Caco-2 (cell line): ENCODE measurements at places on chromosomes 3 and 15.

DNA sequence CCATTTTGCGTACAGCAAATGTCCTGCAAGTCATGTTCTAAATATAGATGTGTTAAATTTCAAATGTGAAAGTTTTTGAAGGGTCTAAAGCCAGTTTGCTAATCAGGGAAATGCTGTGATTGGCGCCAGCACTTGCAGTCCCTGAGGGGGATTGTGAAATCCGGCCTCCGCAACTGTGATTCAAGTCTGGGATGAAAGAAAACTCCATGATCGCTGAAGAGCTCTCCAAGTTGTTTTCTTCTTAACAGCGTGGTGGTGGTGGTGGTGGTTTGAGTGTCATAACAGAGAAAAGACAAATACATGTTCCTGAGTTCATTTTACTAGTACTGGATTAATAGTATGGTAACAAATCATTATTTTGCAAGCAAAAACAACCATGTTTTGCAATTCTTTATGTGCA lies 51.8 kb downstream of the MITF start:
- DNase-seq: no peak

DNA sequence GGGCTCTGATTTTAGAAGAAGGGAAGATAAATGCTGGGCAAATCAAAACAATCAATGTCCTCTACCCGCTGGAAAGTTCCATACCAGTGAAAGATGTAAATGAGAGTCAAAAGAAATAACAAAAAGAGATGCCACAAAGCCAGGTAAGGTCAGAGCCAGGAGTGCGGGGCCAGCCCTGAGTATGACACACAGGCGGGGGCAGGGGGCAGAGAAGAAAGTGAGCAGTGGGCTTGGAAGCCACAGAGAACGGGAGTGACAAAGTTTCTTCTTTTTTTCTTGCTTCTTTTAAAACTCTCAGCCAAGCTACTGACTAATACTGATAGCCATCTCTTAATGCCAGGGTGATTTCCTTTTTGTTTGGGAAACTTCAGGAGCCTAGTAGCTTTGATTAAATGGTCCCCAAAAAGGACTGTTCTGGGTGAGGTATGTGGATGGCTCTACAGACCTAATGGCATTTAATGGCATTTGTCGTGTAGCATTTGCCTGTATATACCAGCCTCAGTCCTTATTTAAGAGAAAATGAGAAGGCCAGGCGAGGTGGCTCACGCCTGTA lies 23.1 kb upstream of the TSEN2 start:
- no peak for DNase-seq

- DNase-seq: no peak
Measured at GRCh38 chr3:23685541-23686258, 120.1 kb upstream of the UBE2E1 start.

GRCh38 chr3:174242311-174243041 lies 616.7 kb upstream of the NAALADL2 start:
- no peak for DNase-seq

- no peak for DNase-seq
Measured at GRCh38 chr15:73682600-73683090, 1.5 kb upstream of the CD276 start.

GRCh38 chr3:63069806-63070475 lies 194.7 kb upstream of the CADPS start:
- DNase-seq: no peak

DNA sequence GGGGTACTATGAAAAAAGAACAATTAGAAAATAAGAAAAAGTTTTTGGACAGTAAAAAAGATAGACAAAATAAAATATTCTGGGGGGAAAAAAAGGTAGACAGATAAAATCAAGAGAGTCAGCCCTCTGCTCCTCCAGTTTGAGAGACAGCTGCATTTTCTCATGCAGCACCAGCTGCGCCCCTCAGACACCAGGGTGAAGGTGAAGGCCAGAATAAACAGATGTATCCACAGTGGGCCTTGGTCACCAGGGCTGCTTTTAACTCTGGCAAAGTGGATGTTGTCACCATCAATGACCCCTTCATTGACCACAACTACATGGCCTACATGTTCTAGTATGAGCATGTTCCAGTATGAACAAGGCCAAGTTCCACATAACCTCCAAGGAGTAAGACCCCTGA lies 13.9 kb upstream of the RNF7 start:
- DNase-seq: no peak

GRCh38 chr3:51962854-51963530 lies 4.3 kb downstream of the PCBP4 start:
- no peak for DNase-seq

- DNase-seq: no peak
Measured at GRCh38 chr3:25437953-25438352, 9.9 kb downstream of the RARB start.

DNA sequence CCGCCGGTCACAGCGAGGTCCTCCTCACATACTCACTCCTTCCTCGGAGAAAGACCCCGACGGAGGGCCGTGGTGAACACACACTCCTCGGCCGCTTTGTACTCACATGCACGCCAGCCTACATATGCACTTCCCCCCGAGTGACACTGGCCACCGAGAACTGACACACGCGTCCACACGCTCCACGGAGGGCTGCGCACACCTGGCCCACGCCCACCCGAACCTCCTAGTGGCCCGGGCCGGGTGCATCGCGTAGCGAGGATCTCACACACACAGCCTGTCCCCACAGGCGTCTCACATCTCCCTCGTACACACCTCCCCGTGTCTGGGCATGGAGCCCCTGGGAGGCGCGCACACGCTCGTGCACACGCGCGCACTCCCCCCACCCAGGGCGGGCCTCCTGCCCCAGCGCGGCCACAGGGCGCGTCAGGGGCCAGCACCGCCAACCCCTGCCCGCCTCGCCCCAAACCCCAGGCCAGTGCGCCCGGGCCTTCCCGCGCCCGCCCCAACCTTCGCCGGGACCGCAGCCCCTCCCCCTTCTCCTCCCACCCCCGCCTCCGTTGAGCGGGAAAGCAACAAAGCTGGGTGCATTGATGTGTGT lies 411 bp upstream of the C3orf70 start:
- DNase-seq: no peak

GRCh38 chr3:187572441-187572840 lies 97.8 kb downstream of the SST start:
- no peak for DNase-seq

GRCh38 chr3:32602206-32602605 lies 31.5 kb upstream of the DYNC1LI1 start:
- no peak for DNase-seq

- no peak for DNase-seq
Measured at GRCh38 chr3:161946443-161946960, 449.9 kb downstream of the OTOL1 start.

DNA sequence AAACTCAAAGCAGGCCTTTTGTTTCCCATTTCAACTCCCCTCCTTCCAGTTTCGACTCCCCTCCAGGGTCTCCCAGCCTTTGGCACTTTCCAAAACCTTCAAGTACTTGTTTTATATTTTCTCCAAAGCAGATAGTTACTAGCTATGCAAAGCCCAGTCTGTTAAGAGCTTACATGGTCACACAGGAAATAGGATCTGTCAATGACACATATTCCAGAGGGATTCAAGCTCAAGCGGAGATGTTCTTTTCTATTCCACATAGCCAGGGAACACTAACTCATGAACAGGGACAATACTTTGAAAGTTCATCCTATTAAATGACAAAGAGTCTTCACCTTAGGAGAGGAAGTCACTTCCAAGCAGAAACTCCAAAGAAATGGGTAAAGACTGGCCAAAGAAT lies 18.6 kb downstream of the SUCLG2 start:
- no peak for DNase-seq

GRCh38 chr15:33710748-33711147 lies 257.5 kb upstream of the CHRM5 start:
- no peak for DNase-seq

DNA sequence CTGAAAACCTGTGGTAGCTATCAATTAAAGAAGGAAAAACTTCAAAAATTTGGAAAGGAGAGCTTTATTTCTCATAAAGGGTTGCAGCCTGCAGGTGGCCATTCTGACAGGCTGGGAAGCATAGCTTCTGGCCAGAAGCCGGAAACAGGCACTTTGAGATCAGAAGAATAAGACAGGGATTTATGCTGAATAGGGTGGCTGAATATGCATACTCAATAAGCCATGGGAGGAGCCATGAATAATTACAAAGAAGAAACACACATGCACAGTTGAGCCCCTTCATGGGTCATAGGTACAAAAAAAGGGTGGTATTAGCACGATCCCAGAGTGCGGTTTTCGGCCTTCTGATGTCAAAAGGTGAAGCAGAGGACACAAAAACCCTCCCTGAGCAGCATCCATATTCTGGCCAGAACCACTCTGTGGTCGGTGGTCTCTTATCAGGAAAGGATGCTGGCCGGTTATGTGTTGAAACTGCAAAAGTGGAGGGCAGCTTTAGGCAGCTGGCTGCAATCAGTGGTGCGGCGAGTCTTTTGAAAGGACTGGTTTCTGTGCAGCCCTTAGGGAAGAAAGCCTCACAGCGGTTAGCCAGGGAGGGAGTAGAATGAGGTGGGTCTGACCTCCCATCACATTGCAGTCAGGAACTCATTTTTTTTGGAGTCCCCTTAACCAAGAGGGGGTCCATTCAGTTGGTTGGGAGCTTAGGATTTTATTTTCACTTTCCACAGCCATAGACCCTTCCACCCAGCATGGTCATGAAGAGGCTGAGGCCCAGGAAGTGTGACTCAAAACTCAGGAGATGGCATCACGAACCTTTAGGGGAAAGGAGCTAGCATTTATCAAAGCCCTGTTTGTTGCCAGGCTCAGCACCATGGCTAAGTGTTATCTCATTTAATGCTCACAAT lies 34.7 kb upstream of the CCDC174 start:
- no peak for DNase-seq

DNA sequence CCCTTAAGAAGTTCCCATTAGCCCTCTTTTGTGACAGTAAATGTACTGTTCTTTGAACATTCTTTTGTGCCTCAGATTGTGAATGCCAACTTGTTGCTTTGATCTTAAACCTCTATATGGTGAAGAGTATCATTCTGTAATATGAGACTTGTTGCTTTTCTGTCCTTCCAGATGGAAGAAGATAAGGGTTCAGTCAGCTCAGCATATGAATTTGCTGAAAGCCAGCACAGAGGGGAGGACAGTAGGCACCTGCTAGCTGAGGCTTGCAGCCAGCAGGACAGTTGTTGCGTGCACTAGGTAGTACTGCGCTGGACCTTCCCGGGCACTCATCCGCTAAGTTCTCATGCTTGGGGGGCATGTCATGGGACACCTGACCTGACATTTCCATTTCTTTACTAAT lies 74.7 kb downstream of the DCUN1D1 start:
- DNase-seq: no peak

- DNase-seq: no peak
Measured at GRCh38 chr3:177547711-177548350, 350.5 kb upstream of the TBL1XR1 start.

DNA sequence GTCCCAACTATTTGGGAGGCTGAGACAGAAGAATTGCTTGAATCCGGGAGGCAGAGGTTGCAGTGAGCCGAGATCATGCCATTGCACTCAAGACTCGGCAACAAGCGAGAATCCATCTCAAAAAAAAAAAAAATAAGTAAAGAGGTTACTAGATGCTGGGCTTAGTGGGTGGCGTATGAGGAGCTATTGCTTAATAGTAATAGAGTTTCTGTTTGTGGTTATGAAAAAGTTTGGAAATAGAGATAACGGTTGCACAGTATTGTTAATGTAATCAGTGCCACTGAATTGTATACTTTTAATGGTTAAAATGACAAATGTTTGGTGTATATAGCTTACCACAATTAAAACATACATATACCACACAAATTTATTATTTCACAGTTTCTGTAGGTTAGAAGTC lies 14.7 kb upstream of the HHATL start:
- no peak for DNase-seq

GRCh38 chr15:77026501-77027110 lies 31.7 kb downstream of the PSTPIP1 start:
- DNase-seq: peak; percentile 23

GRCh38 chr3:187208159-187208558 lies 10.9 kb downstream of the RTP1 start:
- no peak for DNase-seq

GRCh38 chr3:195878424-195879274 lies 29.7 kb downstream of the TNK2 start:
- DNase-seq: no peak
